ENCODE measurements at places on chromosomes 3 and 15.

DNA sequence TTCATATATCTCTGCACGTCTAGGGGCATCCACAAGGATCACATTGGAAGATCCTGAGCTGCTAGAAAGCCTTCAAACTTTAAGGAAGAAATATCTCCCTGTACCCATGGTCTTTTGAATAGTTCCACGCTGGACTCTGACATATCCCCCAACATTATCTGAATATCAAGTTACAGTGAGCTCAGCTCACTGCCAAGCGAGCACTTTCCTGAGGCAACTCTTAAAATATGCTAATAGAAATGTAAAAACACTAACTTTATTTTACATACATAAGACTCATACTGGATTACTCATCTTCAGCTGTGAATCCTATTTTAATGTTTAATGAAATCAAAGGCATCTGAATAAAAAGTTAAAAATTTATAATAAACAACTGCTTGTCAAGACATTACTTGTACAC is 420.2 kb upstream of the CCDC54 start:
- no peak for DNase-seq

DNA sequence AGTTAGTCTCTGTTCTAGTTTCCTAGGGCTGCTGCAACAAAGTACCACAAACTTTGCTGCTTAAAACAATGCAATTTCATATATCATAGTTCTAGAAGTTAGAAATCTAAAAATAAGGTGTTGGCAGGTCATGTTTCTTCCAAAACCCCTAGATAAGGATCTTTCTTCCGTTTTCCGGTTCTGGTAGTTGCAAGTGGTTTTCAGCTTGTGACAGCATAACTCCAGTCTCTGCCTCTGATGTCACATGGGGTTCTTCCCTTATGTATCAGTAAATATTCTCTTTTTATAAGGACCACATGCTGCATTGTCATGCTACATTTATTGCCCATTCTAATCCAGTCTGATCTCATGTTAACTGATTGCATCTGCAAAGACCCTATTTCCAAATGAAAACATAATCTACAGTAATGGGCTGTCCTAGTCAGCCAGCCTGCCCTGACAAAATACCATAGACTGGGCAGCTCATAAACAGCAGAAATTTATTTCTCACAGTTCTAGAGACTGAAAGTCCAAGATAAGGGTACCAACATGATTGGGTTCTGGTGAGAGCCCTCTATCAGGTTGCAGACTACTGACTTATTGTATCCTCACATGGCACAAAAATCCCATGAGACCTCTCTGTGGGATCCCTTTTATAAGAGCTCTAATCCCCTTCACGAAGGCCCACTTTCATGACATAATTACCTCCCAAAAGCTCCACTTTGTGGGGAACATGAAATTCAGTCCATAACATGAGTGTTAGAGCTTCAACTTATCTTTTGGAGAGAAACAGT is 642.0 kb upstream of the NAALADL2 start:
- no peak for DNase-seq

DNA sequence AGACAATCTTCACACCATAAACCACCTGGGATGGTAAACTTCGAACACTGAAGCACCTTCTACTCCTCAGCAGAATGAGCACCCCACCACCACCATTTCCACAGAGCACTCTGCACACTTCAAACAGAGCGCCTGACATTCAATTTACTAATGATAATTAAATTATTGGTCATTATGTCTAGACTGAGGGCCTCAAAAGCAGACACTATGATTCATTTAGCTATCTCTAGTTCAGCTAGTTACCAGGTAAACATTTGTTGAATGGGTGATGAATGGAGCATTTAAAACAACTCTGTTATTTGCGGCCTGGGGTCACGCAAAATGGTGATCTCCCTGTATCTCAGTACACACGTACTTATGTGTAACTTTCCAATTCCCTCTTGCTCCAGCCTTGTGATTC is 40.9 kb downstream of the ACAP2 start:
- DNase-seq, result no peak

- DNase-seq, result no peak
Observed at GRCh38 chr3:190265126-190265525, 57.1 kb downstream of the CLDN1 start.

DNA sequence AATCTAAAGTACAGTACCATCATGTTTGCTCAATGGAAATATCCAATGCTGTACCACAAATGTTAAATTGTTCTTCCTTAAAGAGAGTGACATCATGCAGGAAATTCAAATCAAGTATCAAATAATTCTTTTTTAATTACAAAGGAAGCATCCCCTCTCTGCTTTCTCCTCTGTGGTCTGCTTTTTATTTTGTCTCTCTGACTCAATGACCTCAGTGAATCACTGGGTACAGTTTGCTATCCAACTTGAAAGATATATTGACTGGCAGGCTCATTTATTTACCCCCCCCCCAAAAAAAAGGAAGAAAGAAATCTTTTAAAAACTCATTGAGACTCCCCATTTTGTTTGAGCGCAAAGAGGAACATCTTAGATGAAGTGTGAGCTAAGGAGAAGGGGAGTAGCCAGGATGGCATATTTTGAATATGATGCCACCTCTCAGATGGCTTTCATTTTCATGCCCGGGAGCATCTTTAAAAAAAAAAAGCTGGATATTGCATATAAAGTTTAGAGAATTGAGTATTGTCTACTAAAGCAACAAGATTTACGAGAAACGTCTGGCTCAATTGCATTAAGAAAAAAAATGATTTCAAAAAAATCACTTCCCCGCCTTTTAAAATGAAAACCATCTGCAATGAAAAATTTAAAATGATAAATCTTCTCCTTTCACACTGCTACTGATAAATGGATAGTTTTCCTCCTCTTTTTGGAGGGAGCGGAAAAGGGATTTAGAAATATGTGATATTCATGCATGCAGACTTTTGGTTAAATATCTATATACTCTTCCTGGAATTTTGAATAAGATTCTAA is 307.1 kb upstream of the DPH6 start:
- DNase-seq, result no peak

DNA sequence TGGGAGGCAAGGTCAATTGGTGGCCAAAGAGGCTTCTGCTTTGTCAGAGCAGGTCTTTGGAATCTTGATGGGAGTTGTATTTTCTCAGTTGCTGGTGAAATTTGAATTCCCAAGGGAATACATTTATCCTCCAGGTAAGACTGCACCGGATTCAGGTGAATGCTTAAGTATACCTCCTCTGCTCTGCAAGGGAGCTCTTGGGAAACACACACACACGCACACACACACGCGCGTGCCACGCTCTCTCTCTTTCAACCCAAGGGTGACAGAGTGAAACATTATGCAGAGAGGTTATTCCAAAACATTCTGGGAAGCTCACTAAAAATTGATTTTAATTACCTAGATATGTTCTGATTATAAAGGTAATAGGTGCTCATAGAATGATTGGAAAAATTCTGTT is 33.7 kb downstream of the ST6GAL1 start:
- no peak for DNase-seq

- no peak for DNase-seq
Observed at GRCh38 chr3:34218706-34219385, 420.4 kb downstream of the PDCD6IP start.

DNA sequence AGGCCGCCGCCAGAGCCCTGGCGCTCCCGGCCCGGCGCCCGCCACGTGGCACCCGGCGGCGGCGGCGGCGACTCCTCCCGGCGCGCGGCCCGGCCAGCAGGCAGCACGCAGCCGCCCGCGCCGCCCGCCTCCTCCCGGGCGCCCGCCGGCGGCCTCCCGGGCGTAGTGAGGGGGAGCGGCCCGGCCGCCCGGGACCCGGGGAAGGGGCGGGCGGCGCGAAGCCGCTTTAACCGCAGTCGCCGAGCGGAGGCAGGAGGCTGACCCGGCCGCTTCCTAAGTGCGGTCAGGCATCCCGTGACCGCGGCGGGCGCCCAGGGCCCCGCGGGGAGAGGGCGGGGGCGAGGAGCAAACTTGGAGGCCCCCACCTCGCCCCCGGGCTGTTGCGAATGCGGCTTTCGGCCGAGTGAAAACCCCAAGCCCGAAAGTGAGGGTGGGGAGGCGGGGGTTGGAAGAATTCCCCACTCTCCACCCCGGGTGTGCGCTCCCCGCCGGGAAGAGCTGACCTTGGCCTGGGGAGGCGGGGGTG is 1.7 kb upstream of the HES1 start:
- no peak for DNase-seq

DNA sequence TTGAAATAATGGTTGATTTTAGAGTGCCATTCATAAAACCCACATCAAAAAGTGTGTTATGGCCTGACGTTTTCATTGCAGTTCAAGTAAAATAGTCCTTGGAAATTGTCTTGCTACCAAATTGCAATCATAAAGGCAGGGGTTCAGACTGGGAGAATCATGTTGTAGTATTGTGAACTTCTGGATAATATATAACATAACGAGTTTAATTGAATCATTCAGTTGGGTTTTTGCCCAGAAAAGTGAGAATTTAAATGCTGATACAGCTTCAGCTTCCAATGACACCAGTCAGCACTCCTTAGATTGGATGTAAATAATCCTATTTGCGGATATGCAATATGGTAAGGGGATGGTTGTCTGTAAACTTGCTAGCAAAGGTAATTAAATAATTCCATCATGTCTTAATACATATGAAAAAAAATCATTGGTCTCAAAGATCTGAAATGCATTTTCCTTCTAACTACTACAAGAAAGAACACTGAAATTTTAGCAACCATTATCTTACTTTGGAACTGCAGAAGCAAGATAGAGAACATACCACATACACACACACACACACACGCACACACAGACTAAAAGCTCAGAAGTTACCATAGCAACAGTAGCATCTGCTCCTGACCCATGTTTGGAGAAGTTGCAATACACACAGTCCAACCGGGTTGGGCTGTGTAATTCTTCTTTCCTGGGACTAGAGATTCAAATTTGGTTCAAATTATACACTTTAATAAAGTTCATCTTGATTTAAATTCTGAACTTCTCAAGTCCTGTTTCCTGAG is 686.2 kb upstream of the NR2F2 start:
- DNase-seq, result no peak

- DNase-seq, result no peak
Observed at GRCh38 chr3:117417411-117417810, 707.8 kb downstream of the TUSC7 start.

DNA sequence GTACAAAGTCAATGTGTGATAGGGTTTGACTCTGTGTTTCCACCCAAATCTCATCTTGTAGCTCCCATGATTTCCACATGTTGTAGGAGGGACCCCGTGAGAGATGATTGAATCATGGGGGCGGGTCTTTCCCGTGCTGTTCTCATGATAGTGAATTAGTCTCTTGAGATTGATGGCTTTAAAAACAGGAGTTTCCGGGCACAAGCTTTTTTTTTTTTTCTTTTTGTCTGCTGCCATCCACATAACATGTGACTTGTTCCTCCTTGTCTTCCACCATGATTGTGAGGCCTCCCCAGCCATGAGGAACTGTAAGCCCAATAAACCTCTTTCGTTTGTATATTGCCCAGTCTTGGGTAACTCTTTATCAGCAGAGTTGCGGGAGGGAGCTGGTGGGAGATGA is 259.6 kb downstream of the TUSC7 start:
- DNase-seq, result no peak

- peak; percentile 7 for DNase-seq
Observed at GRCh38 chr15:70758790-70759462, 4.4 kb downstream of the UACA start.

GRCh38 chr15:31339558-31339895 is 12.9 kb downstream of the KLF13 start:
- no peak for DNase-seq

GRCh38 chr15:24955531-24955921 is 739 bp downstream of the SNRPN start:
- no peak for DNase-seq

GRCh38 chr3:55490276-55490913 is 3.3 kb upstream of the WNT5A start:
- DNase-seq, result no peak

GRCh38 chr3:72088486-72089025 is 303.6 kb upstream of the PROK2 start:
- no peak for DNase-seq

DNA sequence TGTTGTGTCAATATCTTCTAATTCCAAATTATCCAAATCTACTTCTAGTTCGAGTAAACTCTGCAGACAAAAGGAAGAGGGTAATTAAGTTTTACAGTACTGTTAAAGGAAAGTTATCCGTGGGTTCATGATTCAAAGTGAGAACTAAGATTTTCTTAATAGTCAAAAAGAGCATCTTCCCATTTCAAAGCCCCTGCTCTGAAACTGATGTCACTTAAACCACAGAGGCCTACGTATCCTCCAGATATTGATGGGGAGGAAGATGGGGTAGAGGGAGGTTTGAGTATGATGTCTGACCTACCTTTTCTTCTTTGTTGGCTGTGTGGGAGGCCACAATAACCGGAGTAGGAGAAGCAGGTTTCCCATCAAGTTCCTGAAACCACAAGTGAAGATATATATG is 14.1 kb downstream of the MRPS22 start:
- no peak for DNase-seq

GRCh38 chr3:8239718-8240695 is 261.6 kb upstream of the LMCD1 start:
- DNase-seq, result no peak

- no peak for DNase-seq
Observed at GRCh38 chr3:184338511-184338945, 1.1 kb downstream of the FAM131A start.

GRCh38 chr3:119395923-119396358 is 67.5 kb downstream of the TMEM39A start:
- no peak for DNase-seq

GRCh38 chr3:178845420-178846118 is 226.0 kb downstream of the ZMAT3 start:
- no peak for DNase-seq

DNA sequence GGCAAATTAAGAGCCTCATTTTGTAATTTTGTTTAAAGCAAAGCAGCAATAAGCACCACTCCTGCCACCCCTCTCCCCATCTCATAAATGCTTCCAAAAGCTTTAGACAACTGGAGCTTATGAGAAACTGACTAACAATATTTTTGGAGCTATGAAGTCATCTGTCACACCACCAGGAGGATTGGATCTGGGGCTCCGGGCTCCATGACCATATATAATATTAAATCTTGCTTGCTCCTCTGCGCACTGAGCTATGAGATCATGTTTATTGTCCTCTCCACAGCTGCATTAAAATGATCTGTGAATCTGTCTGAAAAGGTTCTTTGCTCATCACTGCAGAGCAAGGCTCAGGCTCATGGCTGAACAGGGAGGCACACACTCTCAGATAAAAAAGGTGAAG is 323.7 kb downstream of the ZNF621 start:
- no peak for DNase-seq

- DNase-seq, result no peak
Observed at GRCh38 chr15:100810229-100810628, 69.4 kb upstream of the ALDH1A3 start.

DNA sequence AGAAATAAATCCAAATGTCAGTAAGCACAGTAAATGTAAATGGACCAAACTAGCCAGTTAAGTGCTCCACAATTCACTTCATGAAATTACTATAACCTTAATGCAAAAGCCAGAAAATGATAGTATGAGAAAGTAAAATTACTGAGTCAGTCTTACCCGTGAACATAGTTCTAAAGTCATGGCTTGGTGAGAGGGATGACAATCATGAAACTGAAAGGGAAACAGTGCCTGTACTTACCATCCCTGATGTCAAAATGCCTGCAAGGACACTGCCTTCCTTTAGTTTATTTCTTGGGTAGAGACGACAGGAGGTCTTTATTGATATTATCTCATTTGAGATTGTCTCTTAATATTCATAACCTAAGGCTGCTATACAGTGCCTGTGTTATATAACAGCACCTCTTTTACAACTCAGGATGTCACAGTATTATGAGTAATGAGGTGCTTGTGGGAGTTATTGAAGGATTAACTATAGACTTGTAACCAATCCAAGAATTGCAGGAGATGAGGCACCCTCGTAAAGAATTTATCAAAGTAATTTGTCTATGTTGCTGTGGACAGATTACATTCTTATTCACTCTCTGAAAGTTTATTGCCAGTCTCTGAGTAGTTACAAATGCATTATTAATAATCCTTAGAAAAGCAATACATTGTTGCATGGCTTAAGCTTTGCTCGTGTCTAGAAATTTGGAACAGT is 142.9 kb upstream of the BFSP2 start:
- no peak for DNase-seq

Measured in Caco-2 (cell line).